H7 (cell line): ENCODE measurements at places on chromosomes 5 and 9. TPM values are rescaled to one million over a fixed set of nuclear protein-coding genes. Genes with fewer than 3 reads are reported as not detected.

TMEM174 gene
- not detected in 2 replicates for total RNA-seq

TMC1 gene
- total RNA-seq, result not detected in 2 replicates

MYOT gene
- not detected in 2 replicates for total RNA-seq

- DNase-seq, result no peak
Measured at GRCh38 chr5:140040358-140040757, 2.7 kb downstream of the NRG2 start.

DNA sequence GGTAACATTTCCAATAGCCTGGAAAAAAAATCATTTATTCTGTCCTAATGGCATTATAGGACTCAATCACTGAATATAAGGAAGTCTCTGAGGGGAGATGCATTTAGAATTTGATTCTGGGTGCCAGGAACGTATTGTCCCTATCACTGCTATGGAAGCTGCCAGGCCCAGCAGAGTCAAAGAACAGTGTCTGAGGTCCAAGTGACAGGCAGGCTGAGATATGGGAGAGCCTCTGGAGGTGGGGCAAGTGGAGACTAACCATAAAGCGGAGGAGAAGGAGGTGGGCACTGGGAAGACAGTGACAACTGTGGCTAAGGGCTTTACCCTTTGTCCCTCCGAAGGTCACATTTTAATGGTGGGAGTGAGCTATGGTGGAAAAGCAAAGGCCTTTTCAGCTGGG is 505.5 kb downstream of the CTNND2 start:
- no peak for DNase-seq

- peak; percentile 26 for DNase-seq
Measured at GRCh38 chr5:62306896-62307689, 1.1 kb downstream of the KIF2A start.

DNA sequence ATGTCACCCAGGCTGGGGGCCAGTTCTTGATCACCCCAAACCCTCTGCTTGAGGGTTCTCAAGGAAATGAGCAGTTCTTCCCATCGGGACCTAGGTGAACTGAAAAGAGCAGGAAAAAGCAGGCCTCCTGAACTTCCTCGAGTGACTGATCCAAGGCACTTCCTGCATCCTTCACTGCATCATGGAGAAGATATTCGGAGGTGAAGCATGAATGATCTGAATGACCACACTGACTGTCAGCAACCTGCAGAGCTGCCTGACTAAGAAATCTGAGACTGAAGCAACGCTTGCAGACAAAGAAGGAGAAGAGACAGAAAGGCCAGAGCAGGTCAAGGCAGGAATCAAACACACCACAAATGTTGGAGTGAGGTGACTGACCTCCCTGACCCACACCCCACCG is 420.2 kb downstream of the AGTPBP1 start:
- DNase-seq, result no peak

- DNase-seq, result no peak
Measured at GRCh38 chr5:140214831-140215230, 39.8 kb downstream of the CYSTM1 start.

GRCh38 chr5:176744584-176744965 is 65.8 kb upstream of the UNC5A start:
- DNase-seq, result peak; percentile 71

DNA sequence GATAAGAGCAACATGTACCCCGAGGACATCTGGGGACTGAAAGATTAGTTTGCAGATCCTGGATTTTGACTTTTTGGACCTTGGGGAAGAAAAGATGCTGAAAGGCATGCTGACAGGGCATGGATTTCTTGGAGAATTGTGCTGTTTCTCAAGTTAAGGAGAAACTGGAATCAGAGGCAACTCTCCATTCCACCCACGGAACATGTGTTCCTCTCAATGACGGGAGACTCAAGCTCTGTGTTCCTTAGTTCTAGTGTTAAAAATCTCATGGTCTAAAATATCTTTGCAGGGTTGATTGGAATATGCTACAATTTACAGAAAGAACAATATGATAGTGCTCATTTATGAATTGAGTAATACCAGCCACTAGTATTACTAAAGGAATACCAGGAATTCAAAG is 34.4 kb upstream of the CDH12 start:
- DNase-seq, result no peak
